ENCODE measurements at places on chromosomes 2 and 18.
A peak's percentile ranks its signal among the peaks of the same experiment; 100 is the strongest.

DNA sequence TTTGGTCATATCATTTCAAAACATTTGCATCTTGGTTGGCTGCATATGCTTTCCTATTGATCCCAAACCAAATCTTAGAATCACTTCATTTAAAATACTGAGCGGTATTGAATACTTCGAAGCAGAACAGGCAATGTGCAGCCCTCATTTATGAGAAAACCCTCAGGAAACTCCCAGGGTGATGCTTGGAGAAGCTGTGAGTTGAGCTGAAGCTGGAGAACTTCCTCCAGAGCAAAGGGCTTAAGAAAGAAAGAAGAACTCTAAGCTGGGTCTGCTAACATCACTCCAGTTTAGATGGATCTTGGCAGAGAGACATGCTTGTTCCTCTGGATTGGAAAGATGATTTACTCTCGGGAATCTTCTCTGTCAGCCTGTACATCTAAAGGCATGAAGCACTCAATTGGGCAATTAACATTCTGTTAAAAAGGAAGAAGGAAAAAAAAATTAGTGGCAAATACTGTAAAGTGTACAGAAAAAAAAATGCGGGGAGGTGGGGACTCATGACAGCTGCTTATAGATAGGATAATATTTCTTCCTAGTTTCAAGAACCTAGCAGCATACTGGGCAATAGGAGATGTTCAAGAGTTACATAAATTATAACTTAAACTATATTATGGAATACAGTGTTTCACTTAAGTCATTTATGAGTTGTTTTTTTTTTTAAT lies 49.5 kb downstream of the ATIC start:
- DNase-seq: no peak

GRCh38 chr2:20635675-20636584 lies 15.0 kb downstream of the HS1BP3 start:
- DNase-seq: peak; percentile 86

- no peak for DNase-seq
Measured at GRCh38 chr2:85695121-85695520, 963 bp downstream of the GNLY start.

GRCh38 chr18:54805571-54806334 lies 22.5 kb upstream of the RAB27B start:
- no peak for DNase-seq

GRCh38 chr2:71787476-71788185 lies 334.3 kb downstream of the DYSF start:
- DNase-seq: no peak

- DNase-seq: no peak
Measured at GRCh38 chr2:25280051-25280687, 61.6 kb downstream of the DNMT3A start.

DNA sequence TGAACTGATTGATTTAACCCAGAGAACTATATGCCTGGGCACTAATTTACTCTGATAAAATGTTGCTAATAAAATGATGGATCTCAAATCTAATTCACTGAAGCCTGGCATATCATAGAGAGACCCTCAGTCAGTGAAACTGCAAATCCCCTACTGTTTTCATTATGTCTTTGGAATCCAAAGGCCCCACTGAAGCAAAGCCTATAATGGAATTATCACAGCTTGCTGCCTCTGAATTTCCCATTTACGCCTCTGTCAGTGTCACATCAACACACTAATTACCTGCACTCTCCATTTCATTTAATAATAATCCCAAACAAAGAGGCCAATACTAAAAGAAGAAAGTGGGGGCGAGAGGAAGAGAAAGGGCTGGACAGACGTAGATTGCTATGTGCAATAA lies 470.9 kb downstream of the MBD2 start:
- no peak for DNase-seq
